ENCODE measurements at places on chromosomes 5 and 9. TPM values are rescaled to one million over a fixed set of nuclear protein-coding genes. Genes with fewer than 3 reads are reported as not detected.

Gene PCDHA9
- not detected for total RNA-seq

Gene LAMC3
- total RNA-seq = 0.74 TPM

Gene SPINK1
- total RNA-seq = not detected

Gene ZNF346
- total RNA-seq = 10.7 TPM

Gene CEL
- 0.17 TPM for total RNA-seq

Gene NKD2
- total RNA-seq = 0.30 TPM

Gene TTC23L
- total RNA-seq = under 0.01 TPM

Gene RORB
- total RNA-seq = 1.3 TPM

Gene HTR4
- total RNA-seq = not detected

Gene GNA14
- under 0.01 TPM for total RNA-seq

Gene IPO11
- 14.3 TPM for total RNA-seq

Gene AGXT2
- total RNA-seq = not detected

Gene ASTN2
- 3.4 TPM for total RNA-seq

Gene BSPRY
- total RNA-seq = not detected

Gene ITK
- not detected for total RNA-seq

Gene STKLD1
- not detected for total RNA-seq

Gene PIP5K1B
- total RNA-seq = not detected

Gene ZNF189
- total RNA-seq = 6.7 TPM

Gene JAKMIP2
- total RNA-seq = 14.1 TPM

Gene TRMT10B
- total RNA-seq = 2.2 TPM

Gene LHX3
- total RNA-seq = not detected

Gene MAMDC4
- 2.5 TPM for total RNA-seq

Gene TAF11L10
- total RNA-seq = not detected

Gene DMRT1
- not detected for total RNA-seq

Gene CMYA5
- 0.30 TPM for total RNA-seq

Gene PCDHA8
- total RNA-seq = not detected

Gene SPINK4
- total RNA-seq = not detected

All from bronchus fibroblast of lung (primary cell).